Skeletal muscle cell (primary cell): ENCODE measurements at places on chromosomes 3 and 15.

- no peak for DNase-seq
These were observed 105.8 kb upstream of the GAP43 start for GRCh38 chr3:115517457-115518050.

DNA sequence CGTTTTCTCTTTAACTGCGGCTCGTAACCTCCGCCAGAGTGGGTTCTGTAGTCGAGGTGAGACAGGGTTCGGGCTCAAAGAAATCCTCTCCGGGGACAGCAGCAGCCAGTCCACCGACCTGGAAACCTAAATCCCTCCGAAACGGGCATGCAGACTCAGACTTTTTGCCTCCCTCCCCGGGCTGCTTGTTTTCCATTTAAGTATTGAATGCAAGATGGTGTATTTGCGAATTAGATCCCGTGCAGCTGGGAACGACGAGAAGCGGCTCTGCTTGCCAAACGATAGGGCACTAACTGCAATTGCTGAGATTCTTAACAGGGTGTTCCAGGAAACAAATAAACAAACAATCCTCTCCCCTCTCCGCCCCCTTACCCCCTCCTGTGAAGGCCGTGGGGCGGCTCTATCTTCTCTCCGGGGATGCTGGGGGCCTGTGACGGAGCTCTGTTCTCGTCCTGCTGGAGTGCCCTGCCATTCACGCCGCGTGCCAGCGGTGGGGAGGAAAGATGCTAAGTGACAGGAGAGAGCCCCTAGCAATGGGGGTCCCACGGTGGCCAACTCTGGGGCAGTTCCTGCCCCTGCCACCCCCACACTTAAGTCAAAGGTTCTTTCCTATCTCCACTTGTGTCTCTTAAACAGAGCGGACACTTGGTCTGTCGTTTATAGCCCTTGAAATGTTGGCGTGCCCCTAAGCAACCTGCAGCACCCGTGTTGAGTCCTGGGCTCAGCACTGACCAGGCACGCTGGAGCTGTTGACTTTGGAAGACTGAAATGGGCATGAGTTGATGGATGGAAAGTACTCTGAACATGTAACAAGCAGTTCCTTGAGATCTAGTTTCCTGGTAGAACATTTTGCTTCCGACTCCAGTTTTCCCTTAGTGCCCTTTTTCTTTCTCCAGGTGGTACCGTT, 1.3 kb upstream of the ETV5 start:
- DNase-seq: no peak

DNA sequence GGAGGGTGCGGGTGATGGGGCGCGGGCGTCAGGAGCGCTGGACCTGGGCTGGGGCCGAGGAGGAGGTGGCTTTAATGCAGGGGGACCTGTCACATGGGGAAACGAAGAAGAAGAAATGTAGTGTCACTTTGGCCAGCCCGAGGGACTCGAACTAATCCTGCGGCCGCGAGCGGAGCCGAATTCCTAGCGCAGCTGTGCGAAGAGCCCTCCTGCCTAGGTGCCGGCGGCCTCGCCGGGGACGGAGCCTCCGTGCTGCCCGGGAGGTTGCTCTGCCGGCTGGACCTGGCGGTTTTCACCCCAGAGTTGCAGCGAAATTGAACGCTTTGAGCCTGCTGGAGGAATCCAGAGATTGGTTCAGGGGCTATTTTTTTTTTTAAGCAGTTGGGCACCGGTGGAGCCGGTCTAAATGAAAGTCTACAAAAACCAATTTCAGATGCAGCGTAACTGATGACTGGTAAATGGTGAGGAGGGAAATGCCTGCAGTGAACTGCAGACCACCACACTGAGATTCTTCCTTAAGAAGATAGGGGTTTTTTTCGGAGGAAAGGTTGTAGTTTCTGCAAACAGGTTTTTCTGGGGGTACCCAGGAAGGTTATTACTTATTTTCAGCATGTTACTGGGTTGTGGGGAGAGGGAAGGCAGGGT, 662 bp downstream of the TMEM108 start:
- no peak for DNase-seq

GRCh38 chr3:123642182-123642956, 57.5 kb upstream of the HACD2 start:
- peak; percentile 67 for DNase-seq

GRCh38 chr15:92915766-92916435, 15.8 kb downstream of the CHD2 start:
- DNase-seq: no peak

DNA sequence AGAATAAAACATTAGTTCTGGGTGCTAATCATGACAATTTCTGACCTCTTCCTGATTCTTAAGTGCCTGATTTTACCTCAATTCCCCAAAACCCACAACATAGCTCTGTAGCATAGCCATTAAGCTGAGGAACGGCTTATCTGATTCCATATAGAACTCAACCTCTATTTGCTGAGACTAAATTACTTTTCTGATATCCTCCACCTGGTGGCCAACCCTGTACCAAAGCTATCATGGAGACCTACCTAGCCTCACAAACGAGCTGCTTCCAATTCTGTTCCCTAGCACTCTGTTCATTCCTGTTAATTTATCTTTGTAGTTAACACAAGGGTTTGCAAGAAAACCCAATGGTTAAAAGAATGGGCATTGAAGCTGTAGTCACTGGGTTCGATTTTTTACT, 245.2 kb downstream of the PLOD2 start:
- no peak for DNase-seq

DNA sequence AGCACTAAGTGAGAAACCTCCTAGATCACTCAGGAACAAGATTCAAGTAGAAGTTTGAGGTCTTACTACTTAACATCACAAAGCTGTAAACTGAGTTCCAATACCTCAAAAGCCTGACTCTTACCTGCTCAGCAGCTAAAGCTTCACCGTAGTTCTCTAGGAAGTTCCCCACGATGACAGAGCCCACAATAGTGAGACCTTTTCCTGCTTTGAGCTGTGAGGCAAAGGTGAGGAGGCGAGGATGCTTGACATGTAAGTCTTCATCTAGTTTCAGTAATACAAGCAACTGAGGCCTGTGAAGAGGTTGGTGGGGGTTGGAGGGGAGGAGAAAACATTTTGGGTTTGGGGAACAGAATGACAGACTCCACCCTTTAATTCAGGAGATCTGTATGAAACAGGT, 15.7 kb downstream of the EMC4 start:
- no peak for DNase-seq

GRCh38 chr15:90691982-90692773, 25.0 kb upstream of the BLM start:
- DNase-seq: no peak

- DNase-seq: peak; percentile 15
These were observed 42.4 kb downstream of the CP start for GRCh38 chr3:149179220-149179619.

DNA sequence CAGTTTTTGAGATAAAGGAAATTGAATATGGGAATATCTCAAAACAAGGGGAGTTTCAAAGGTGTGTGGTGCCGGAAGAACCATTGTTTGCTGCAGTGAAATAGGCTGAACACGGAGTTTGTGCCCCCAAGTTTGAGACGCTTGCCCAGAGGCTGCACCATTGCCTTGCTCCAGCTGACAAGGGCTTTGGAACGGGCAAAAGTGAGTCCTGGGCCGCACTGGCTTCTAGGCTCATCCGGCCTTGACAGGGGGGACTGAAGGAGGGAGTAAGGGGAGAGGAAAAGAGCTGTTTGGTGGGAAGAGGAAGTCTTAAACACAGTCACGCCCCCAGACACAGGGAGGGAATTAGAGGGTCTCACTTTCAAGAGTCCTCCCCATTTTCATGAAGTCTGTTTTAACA, 269.9 kb downstream of the FAM43A start:
- DNase-seq: no peak

DNA sequence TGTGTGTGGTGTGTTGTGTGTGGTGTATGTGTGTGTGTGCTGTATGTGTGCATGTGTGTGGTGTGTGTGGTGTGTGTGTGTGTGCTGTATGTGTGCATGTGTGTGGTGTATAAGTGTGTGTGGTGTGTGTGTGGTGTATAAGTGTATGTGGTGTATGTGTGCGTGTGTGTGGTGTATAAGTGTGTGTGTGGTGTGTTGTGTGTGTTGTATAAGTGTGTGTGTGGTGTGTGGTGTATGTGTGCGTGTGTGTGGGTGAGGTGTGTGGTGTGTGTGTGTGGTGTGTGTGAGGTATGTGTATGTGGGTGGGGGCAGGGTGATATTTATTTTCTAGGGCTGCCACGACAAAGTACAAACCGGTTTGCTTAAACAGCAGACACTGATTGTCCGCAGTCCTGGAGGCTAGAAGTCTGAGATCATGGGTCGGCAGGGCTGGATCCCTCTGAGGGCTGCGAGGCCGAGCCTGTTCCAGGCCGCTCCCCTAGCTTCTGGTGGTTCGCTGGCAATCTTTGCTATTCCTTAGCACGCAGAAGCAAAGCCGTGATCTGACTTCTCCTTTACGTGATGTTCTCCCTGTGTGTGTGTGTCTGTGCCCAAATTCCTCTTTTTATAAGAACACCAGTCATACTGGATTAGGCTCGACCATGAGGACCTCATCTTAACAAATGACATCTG, 160.2 kb downstream of the XXYLT1 start:
- DNase-seq: no peak

DNA sequence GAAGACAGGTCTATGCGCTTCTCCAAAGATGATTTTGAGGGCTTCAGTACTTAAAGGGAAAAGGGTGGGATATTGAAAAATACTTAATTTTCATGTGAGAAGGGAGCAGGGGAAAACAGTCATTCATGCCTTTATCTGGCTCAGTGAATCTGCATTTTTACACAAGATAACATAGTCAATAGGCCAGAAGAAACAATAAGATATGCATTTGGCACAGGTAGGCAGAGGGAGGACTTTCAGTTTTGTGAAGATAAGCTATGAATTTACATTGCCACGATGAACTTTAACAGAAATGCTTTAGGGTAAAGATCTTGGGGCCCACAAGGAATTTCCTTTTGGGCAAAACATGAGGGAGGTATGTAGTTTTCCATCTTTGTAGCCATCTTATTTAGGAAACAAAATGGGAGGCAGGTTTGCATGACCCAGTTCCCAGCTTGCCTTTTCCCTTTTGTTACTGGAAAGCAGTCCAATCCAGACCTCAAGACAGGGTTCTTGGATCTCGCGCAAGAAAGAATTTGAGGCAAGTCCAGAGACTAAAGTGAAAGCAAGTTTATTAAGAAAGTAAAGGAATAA, 504.2 kb downstream of the IGSF11 start:
- no peak for DNase-seq

GRCh38 chr3:17195856-17196604, 311.3 kb downstream of the PLCL2 start:
- no peak for DNase-seq

DNA sequence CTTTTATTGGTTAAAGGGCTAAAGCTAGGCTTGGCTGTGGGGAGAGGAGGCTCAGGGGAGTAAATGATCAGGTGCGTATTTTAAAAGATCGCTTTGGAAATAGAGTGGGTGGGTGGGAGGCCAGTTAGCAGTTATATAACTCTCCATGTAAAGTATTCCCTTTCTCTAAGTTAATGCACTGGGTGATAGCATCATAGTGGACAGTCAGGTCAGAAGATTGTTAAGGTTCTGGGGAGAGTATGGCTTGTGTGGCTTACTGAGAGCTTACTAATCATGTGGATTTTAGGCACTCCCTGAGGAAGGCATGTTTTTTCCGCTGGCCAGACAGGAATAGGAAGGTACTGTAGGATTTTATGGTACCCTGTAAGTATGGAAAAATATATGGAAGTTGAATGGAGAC, 6.3 kb upstream of the EIF3J start:
- DNase-seq: no peak

DNA sequence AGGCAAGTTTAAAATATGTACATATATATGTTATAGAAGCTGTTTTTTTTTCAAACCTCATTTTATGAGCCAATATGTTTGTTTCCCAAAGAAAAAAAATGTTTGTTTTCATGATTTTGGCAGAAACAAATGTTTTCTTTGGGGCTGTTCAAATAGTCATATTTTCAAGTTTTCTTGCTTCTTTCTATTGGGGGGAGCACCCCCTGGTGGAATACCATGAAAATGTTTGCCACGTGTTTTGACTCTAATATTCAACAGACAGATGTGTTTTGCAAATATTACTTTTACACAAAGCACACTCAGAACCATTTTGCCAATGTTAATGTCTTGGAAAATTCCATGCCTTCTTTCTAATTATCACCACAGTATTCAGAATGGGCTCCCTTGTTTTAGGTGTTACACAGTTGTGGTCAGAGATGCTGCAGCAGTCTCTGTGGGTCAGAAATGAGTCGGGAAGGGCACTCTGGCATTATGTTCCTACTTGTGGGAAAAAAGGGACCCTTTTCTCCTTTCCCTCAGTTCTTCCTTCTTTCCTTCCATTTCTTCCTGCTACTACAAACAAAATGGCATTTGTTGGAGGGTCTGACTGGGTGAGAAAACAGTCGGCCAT, 817.0 kb downstream of the TUSC7 start:
- no peak for DNase-seq

- no peak for DNase-seq
These were observed 119.2 kb downstream of the GHSR start for GRCh38 chr3:172329070-172329469.

GRCh38 chr15:77548589-77549557, 83.8 kb downstream of the LINGO1 start:
- DNase-seq: no peak

DNA sequence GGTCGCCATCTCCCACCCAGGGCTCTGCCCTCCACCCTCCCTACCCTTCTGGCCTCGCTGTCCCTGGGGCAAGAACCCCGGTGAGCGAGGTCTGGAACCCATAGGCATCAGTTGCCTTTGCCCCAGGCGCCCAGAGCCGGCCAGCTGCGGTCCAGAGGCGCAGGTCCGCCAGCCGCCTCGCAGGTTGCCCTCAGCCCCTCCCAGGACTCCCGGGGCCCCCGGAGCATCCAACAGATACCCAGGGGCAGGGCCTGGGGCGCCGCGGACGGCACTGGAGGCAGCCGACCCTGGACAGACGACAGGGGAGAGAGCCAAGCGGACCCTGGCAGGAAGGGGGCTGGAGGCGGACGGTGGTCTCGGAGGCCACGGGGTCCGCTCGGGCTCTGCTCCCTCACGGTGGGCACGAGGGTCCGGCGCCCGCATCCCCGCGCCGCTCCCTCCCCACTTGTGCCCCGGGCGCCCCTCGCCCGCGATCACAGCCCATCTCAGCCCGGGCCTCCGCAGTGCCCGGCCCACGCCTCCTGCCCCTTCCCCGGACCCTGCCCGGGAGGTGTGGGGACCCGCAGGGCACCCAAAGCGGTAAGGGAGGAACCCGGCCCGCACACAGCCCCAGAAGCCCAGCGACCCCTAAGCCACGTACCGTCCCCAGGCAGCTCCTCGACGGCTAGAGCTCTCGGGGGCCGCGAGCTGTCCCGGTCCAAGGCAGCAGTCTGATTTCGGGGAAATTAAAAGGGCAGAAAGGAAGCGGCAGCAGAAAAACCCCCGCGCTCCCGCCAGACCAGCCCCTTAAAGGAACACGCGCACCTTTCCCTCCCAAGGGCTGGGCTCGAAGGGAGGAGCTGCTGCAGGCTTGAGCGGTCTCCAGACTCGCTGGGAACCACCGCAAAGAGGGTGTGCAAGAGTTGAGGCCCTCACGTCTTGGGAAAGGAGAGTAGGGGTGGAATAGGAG, at the start of gene HAPLN3:
Gene HAPLN3, minus strand, starts transcription at position 726 of the 949 bp plus-strand sequence. CDS start 8,246 bp downstream, outside the sequence.
- DNase-seq: no peak

- DNase-seq: no peak
These were observed 976 bp downstream of the ATP2B2 start for GRCh38 chr3:10504171-10505049.
